Stimulated activated CD4-positive, alpha-beta T cell treated with anti-CD3 and anti-CD28 coated beads, Interleukin-4, amount 100 ng/mL, for 4 hours (primary cell): ENCODE measurements at places on chromosomes 7 and 10.

DNA sequence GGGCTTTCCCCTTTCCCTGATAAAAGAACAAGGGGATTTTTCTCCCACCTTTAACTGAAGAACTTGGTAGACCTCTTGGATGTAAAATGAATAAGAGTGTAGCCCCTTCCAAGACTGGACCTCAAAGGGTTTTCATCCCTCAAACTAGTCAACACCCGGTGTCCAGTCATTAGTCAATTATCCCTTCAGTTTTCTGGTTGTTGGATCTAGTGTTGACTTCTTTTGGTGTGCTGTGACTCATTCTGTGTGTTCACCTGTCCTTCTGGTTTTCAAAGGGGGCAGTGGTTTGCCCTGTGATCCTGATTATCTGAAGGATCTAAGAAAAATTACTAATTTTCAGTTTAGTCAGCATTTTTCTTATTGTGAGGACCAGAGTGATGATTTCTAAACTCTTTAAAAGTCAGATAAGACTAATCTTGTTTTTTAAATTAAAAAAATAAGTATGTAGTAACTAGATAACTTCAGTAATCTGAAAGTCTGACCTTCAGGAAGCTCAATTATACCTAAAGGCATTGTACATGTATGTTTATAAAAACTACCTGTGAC lies 583.5 kb downstream of the CNTNAP2 start:
- DNase-seq, result no peak

DNA sequence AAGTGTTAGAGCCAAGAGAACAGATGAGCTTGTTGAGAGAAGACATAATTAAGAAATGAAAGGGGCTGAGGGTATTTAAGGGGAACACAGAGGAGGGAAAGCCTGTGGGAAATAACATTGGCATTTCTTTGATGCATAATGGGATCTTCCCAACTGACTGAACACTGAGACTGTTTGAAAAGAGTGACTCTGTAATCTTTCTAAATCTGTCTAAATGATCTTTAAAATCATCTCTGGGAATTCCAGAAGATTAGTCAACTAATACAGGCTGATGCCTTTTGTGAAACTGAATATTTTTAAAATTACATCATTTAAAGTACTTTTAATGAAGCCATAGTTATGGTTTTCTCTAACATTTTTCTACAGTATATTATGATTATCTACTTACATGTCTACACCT lies 17.4 kb upstream of the SLC35G1 start:
- DNase-seq, result no peak

DNA sequence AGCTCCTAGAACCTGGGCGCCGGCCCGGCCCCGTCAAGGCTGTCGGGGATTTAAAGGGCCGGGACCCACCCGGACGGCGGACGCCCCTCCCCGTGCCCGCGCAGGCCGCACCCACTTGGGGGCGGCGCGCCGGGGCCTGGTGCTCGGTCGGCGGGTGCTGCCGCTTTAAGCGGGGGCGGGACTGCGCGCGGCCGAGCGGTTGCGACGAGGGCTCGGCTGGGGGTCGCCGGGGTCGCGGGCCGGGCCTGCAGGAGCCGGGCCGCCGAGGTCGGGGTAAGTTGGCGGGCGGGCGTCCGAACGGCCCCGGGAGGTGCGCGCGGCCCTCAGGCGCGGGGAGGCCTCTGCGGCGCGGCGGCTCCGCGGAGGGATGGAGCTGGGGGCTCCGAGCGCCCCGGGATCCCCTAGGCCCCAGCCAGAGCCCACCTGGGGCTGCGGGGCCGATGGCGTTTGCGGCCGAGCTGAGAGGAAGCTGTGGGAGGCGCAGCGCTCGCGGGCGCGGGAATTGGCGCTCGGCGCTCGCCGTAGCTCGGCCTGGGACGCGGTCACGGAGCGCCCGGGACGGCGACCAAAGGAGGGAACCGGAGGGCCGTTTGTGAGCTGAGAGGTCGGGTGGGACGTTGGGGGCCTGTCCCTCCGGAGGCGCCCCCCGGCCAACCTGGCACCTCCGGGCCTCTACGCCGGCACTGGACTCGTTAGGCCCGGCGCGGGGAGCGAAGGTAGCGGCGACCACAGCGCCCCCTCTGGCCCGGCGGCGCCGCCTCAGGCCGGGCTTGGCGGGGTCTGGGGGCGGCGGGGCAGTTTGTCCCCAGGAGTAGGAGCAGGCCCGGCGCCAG lies at the start of gene TRRAP:
TRRAP (plus strand) TSS at position 168 of the 833 bp plus-strand sequence. CDS start 2,619 bp downstream, outside the sequence.
- DNase-seq, result peak; percentile 77

DNA sequence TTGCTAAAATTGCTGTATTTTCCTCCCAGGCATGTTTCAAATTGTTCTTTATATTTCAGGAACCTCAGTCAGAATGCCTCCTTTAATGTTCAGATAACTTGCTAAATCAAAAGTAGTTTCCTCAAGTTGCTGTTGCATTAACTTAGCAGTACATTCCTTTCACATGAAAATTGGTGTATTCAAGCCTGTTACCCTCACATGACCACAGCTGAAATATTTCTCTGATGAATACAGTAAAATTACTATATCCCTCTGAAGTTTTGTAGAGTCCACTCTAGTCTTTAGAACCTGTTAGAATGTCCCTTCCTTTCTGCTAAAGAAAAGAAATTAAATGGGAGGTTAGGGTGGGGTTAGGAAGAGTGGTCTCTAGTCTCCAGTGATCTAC lies 24.5 kb upstream of the C1GALT1 start:
- no peak for DNase-seq

- no peak for DNase-seq
Observed at GRCh38 chr7:14380881-14381280, 391.4 kb upstream of the ETV1 start.

DNA sequence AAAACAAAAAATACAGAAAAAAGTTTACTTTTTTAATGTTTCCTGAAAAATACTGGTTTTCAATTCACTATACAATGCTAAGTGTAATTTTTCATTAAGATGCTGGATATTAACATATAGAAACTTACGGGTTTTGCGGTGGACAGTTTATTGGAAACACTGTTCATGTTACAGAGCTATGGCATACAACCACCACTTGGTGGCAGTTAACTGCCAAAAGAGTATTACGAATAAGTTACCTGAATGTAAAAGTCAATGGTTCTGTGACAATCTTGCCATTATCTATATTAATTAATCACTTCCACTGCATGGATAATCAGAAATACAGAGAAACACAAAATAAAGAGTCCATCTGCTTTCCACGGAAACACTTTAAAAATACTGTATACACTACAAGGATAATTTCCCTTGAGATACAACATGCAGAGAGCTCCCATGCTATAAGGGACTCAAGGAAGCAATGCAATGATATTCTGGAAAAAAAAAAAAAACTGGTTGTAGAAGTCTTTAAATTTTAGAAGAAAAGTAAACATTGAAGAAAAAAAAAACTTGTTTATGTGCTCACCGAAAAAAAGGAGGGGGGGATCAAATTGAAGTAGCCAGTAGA lies 97.0 kb downstream of the TPK1 start:
- peak; percentile 1 for DNase-seq
